NCI-H82 (cell line): ENCODE measurements at places on chromosomes 6 and 20.

DNA sequence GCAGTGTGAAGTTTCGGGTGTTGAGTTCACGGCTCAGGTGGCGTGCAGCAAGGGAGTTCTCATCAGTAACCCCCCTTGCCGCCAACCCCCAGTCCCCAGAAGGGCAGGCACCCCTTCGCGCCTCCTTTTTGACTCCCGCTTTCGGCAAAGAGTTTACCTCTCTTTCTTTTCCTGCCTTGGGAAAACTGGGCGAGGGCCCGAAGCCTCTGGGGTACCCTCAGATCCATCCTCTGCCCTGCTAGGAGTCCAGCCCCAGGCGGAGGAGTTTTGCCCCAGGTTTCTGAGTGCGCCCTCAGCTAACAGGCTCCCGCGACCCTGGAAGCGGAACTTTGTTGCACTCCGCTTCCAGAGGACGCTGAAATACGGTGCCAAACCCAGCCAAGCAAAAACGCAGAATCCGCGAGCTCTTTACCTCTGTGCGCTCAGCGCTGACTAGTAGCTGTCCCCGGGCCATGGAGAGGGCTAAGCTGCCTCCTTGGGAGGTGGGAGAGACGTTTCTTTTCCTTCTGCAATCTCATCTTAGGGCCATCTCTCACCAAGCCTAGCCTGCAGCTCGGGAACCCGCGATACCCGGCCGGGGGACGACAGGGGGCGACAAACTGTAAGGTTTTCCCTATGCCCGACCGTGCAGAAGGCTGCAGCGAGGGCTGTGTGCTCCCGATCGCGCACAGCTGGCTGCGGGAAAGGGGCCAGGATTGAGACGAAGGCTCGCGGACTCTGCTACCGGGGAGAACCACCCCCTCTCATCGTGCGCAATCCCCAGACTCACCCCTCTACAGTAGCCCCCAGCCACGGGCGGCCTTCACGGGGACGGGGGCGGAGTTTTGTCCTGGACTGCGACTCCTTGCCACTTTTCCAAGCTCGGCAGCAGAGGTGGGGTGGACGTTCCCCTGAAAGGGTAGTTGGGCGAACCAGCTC, 2.7 kb upstream of the PAX1 start:
- peak; percentile 85 for DNase-seq

- DNase-seq = peak; percentile 51
Measured at GRCh38 chr6:33297406-33297955, 1.3 kb downstream of the RGL2 start.

GRCh38 chr6:15781890-15782289, 119.1 kb upstream of the DTNBP1 start:
- no peak for DNase-seq

GRCh38 chr6:126372626-126373025, 32.7 kb downstream of the CENPW start:
- no peak for DNase-seq

GRCh38 chr20:22931653-22932608, 103.2 kb upstream of the SSTR4 start:
- no peak for DNase-seq

DNA sequence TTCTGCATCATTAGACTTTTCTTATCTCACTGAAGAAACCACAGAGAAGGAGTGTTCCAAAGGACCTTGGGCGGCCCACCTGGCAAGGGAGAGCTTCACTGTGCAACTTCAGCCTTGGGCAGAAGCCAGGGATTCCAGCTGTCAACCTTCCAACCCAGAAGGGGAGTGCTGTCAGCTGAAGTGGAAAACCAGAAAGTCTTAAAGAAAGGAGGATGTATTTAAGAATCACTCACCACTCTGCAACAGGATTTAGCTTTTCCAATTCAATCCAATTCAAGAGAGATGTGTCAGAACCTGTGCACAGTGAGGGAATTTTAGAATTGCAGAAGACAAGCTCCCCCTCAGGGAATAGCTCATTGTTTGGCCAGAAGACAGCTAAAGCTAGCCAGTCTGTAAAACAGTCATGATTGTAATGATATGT, 553.7 kb downstream of the CD83 start:
- peak; percentile 63 for DNase-seq

DNA sequence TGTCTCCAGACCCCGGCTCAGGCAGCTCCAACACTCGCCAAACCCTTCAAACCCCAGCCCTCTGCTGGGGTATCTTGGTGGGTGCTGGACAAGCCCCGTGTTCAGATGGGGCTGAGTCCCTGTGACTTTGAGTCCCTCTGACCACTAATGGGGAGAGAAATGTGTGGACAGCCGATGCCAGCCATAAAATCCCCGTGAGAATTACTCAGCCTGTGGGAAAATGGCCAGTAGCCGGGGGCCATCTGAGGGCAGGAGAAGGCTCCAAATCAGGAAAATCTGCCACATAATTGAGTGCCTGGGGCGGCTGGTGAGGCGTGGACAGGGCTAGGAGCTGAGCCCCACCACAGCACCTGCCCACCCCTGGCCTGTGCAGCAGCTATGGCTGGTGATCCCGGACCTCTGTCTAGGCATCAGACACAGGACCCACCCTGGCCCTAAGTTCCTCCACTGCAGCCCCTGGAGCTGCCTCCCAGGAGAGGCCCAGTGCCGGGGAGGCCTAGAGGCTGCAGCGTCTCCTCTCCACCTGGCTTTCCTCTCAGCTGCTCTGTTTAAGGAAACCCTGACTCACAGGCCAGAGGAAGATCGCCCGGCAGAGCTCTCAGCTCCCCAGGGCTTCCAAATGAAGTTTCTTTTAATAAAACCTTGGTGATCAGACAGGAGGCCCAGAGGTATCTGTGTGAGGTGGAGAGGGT, 53.7 kb upstream of the SLCO4A1 start:
- no peak for DNase-seq

- no peak for DNase-seq
Measured at GRCh38 chr6:6872459-6873344, 235.1 kb upstream of the RREB1 start.

DNA sequence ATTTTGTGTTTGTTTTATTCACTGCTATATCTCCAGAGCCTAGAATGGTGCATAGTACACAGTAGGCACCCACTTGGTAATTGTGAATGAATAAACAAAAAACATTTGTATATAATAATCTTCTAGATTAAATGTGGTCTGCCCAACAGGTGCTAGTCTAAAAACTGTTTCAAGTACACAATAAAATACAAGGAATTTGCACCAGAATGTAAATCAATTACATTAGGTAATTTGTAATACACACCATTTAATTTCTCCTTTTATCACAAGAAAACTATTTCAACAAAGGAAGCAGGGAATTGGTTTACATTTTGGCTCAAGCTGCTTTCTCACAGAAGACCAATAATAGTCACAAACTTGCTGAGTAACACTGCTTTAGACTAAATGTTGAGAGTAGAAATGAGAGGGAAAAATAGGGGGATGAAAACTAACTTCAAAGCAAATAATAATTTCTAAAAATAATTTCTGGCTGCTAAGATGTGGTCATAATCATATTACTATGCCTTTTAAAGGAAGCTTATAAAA, 22.1 kb downstream of the RUNX2 start:
- no peak for DNase-seq

DNA sequence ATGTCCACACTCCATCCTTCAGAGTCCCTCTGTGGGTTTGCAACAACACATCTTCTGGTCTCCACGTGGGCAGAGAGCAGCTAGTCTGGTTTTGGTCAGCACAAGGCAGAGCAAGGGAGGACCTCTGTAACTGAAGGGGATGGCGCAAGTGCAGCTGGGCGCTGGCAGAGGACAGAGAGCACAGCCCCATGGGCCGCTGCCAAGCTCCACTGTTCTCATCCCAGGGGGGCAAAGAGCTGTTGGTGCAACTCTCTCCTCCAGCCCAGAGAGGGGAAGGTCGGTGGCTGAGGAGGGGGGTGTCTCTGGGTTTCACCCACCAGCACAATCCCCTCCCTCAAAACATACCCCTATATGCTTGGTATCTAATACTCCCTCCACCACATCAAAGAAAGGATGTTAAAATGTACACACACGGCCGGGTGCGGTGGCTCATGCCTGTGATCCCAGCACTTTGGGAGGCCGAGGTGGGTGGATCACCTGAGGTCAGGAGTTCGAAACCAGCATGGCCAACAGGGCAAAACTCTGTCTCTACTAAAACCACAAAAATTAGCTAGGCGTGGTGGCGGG, 9.1 kb downstream of the ATP9A start:
- DNase-seq = no peak

DNA sequence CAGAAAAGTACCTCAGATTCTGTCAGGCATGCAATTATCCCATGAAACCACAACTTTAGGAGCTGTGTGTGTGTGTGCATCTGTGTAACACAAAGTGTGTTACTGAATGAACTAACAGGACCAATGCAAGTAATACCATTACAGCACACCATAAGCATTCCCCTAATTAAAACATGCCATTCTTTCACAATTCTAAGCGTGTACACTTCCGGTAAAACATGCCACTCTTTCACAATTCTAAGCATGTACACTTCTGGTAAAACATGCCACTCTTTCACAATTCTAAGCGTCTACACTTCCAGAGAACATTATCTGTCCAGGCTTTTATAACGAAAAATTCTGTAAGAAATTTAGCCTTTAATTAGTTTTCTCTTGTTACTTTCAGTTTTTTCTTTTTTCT, 238.2 kb downstream of the GMDS start:
- DNase-seq = no peak

- peak; percentile 77 for DNase-seq
Measured at GRCh38 chr20:41095110-41095969, 42.0 kb upstream of the PLCG1 start.

DNA sequence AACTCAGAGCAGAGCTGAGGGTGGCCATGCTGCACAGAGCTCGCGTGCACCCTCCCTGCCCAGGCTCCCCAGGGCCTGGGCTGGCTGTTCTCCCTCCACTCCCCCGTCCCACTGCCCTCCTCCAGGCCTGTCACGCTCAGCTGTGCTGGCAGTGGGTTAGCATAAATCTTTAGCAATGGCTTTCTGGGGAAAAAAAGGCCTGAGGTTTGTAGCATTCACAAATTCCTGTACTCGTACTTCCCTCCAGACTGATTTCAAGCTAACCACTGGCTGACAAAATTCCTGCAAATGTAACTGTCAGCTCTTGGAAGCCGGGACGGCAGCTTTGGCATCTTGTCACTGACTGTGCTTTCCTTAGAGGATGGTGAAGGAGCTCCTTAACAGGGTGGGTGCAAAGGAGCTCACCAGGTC, 22.3 kb upstream of the SMOC2 start:
- no peak for DNase-seq

GRCh38 chr6:166910601-166911000, 45.7 kb downstream of the RNASET2 start:
- no peak for DNase-seq

GRCh38 chr6:110095935-110096334, 83.5 kb downstream of the WASF1 start:
- DNase-seq = no peak

DNA sequence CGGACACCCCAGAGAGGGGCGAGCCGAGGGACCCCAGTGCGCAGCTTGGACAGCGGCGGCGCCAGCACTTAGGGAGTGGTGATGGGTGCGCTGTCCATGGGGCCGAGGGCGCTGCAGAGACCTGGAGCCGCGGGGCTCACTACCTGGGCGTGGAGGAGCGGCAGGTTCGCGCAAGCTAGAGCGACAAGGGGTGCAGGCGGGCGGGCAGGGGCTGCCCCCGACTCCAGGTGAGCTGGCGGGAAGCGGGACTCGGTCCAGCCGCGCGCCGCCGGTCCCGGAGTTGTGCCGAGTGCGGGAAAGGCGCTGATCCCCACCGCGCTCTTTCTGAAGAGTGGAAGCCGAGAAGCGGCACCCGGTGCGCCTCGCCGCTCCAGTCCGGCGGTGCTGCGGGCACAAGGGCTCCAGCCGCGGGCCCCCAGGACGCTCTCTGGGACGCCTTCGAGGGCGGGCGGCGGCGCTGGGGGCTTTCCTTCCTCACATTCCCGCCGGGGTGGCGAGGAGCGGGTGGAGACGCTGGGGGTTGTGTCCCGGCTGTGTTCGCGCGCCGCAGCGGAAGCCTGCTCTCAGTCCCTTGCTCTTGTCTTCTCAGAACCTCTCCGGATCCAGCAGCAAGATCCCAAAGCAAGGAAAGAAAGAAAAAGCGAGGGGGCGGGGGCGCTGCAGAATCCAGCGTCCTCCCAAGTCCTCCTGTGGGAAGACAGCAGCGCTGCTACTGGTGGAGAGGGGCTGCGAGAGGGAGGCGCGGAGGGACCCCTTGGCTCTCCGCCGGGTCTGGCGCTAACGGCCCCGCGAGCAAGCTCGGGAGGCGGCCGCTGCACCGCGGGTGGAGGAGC, at the start of gene B3GAT2:
TSS of gene B3GAT2 (minus strand) at position 610 of the 833 bp plus-strand sequence. CDS start 631 bp downstream, outside the sequence.
- DNase-seq = peak; percentile 61

- peak; percentile 5 for DNase-seq
Measured at GRCh38 chr6:152750694-152751093, at the start of gene VIP. Gene VIP (plus strand): TSS chr6:152750797. CDS start chr6:152752178, 1,381 bp downstream.

DNA sequence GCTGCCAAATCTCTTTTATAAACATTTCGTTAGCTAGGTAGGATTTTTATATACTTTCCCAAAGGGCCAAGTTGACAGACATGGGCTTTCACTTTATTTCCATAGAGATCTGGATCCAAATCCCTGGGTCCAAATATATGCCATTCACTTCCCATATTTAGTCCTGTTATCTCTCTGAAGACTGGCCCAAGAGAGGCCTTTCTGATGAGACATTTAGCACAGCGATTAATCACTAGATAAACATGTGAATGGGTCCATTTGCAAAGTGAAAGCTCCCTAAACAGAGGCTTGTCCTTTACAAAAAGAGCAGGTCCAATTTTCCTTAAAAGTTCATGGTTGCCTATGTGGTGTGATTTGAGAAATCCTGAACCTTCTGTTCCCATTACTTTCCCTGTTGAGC, 132.6 kb downstream of the TRMT11 start:
- DNase-seq = no peak

GRCh38 chr20:47878601-47879027, 93.3 kb upstream of the SULF2 start:
- no peak for DNase-seq

DNA sequence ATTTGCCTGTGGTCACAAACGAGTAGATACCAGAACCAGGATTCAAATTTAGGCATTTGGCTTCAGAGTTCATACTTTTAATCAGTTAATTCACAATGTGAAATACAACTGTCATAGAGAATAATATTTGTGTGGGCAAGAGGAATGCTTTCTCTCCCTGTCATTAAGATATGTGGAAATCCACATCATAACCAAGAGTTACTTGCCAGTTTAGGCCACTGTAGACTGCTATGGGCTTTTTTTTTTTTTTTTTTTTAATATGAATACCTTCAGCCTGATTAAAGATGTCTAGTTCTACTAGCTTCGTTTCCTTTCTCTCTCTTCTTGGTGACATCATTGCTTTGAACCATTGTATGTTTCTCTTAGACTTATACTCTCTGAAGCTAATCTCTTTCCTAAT, 244.9 kb downstream of the ZFAND3 start:
- DNase-seq = no peak
